CD4-positive, alpha-beta T cell treated with Interleukin-21 for 1 hour (primary cell): ENCODE measurements at places on chromosomes 5 and 9.

- peak; percentile 9 for DNase-seq
These were observed 53.9 kb downstream of the MEF2C start for GRCh38 chr5:88829054-88829453.

- no peak for DNase-seq
These were observed 24.6 kb downstream of the TJP2 start for GRCh38 chr9:69198521-69199220.

DNA sequence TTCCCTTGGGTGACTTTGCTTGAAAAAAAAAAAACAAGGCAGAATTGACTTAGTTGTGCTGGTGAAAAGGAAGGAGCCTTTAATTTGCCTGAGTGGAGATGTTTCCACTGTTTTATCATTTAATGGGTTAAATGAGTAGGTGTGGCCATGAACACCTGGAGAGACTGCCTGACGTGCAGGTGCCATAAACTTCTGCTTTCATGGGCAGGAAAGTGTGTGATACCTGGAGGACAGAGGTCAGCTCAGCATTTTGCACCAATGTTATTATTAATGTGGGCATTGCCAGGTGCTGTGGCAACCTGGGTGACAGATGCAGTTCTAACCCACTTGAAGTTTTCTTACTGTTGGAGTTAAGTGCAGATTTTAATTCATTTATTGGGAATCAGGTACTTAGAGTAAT lies 145.4 kb downstream of the CD180 start:
- DNase-seq = no peak

DNA sequence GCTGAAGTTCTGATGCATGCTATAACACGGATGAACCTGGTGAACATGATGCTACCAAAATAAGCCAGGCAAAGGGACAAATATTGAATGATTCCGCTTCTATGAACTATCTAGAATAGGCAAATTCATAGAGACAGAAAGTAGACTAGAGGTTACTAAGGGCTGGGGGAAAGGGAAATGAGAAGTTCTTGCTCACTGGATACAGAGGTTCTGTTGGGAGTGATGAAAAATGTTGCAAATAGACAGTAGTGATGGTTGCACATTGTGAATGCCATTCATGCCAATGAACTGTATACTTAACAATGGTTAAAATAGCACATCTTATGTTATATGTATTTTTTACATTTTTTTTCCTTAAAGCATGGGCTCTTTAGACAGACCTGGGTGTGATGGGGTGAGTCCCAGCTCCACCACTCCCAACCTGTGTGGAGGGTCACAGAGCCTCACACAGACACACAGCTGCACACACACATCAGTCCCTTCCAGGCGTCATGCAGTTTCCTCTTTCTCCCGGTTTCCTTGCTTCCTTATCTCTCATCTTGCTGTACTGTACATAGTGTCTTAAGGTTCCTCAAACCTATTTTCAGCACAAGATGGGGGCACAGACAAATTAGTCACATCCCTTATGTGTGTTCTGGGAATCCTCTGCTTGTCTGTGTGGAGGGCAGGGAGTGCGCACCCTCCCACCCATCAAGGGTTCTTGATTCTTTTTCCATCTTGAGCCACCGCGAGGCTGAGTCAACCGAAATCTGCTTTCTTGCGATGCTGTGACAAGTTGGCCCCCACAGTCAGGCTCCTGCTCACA lies 192.9 kb downstream of the CRB2 start:
- DNase-seq = no peak

DNA sequence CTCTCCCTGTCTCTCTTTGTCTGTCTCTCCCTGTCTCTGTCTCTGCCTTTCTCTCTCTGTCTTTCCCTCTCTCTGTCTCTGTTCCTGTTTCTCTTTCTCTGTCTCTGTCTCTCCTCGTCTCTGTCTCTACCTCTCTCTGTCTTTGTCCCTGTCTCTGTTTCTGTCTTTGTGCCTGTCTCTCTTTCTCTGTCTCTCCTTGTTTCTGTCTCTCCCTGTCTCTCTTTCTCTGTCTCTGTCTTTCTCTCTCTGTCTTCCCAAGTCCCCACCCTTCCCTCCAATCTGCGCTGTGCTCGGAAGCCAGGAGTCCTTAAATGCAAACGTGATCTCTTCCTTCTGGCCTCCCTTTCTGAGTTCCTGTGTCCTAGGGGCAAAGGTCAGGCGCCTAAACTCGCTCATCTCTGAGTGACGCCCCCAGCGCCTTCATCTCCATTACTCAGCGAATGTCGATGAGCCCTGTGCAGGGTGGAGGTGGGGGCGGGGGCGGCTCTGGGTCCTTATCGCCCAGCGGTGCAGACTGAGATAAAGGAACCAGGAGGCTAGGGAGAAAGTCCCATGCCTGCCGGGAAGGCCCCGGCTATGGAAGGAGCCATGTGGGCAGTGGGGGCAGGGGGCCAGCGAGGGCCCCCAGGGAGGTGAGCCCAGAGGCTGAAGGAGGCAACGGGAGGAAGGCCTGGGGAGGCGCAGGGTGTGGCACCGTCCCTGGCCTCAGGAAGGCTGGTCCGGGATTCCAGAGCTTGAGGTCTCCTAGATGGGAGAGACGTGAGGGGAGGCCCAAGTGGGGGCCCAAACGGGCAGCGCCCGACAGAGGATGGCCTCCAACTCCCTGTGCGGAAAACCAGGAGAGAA lies 1.5 kb upstream of the SLC6A19 start:
- no peak for DNase-seq

DNA sequence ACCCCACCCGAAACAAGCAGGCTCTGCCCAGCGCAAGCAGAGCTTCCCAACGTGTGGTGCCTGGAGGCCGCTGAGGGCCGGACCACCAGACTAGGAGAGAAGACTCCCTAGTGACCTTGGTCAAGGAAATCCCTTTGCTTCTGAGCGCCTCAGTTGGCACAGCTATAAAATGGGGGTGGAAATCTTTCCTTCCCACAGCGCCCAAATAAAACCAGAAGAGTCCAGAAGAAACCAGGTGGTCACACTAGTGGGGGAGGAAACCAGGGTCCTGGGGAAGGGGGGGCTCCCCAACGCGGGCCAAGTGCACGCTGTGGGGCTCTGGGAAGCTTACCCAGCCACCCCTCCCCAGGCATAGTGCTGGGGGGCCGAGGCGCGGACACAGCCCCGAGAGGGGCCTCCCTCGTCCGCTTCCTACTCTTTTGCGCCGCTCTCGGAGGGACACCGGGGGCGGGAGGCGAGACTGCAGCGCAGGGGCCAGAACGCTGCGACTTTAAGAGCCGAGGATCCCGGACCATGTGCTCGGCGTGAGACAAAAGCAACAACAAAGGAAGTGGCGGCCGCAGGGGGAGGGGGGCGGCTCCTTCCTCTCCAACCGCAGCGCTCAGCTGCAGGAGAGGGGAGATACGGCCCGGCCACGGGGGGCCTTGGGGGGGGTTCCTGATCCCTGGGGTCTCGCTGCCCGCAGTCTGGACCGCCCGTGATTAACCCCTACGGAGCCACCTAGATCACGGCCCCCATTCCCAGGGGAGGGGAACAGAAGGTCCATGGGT lies 885 bp downstream of the RNF44 start:
- peak; percentile 84 for DNase-seq

- DNase-seq = no peak
These were observed 293.4 kb upstream of the IRX1 start for GRCh38 chr5:3302228-3302627.

- DNase-seq = peak; percentile 52
These were observed 22.5 kb upstream of the JAKMIP2 start for GRCh38 chr5:147805030-147805454.

- no peak for DNase-seq
These were observed 447.8 kb downstream of the PDE4D start for GRCh38 chr5:59445741-59446140.

DNA sequence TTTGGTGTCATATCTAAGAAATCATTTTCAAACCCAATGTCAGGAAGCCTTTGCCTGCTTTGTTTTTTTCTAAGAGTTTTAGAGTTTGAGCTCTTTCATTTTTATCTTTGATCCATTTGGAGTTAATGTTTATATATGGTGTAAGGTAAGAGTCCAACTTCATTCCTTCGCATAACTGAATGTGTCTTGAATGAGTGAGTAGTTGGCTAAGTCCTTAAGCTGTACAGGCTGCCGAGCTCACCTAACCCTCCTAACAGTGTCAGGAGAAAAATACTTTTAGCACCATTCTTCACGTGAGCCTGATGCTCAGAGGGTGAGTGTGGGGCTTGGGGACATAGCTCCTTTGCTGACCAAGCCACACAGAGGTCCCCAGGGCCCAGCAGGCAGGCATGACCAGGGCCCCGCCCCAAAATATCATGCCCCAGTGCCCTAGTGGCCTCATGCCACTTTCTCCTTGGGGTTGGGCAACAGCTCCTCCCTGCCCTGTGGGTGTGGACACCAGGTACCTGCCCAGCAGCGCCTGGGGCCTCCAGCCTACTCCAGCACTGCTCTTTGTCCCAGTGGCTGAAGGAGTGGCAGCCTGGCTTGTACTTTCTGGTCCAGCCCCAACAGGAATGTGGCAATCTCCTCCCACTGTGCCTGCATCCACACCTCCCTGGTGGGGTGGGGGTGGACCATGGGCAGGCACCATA lies 17.2 kb downstream of the PPARGC1B start:
- DNase-seq = no peak

- DNase-seq = no peak
These were observed 703.5 kb upstream of the RGMB start for GRCh38 chr5:98069876-98070512.

- no peak for DNase-seq
These were observed 209.2 kb downstream of the DIRAS2 start for GRCh38 chr9:90433398-90433941.

DNA sequence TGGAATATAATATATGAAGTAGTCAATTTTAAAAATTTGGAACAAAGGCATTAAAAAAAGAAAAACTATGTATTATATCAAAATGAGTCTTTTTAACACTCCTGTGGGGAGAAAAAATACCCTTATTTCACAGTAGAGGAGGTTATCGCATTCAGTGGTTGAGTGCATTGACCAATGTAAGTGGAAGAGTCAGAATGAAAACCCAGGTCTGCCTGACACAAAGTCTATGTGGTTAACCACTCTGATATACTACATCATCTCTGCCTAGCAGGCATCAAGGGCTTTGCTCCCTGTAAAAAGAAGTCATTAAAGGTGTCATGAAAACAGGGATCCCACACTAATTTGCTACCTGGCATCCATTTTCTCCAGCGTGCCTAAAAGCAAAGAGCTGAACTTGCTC lies 417.2 kb upstream of the C9orf72 start:
- no peak for DNase-seq

DNA sequence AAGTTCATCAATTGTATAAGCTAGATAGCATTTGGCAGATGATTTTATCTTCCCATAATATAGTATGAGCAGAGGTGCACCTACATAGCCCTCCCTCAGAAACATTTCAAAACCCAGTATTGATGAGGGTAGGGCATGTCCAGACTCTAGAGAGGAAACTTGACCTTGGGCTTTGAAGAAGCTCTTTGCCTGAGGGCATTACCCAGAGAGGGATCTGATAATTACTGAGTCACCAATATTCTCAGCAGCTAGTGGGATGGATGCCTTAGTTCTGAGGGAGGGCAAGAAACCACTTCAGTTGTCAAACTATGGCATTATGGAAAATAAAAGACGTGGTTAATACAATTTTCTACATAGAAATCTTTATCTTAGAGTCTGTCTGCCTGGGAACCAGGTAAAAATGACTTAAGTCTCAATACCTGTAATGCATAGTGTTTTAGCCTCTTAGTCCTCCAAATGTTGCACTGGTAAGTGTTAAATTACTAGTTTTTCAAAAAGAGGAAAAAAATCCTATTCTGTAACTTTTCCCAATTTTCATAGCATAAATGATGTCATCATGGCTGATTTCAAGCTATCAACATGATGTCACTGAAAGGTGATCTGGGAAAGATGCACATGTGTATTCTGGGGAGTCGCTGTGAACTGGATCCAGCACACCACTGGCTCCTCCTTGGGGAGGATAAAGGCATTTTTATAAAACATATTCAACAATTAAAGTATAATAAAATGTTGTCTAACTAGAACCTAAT lies 809.0 kb downstream of the KCTD16 start:
- DNase-seq = no peak

GRCh38 chr5:125552486-125552885 lies 806.0 kb upstream of the ZNF608 start:
- DNase-seq = no peak

DNA sequence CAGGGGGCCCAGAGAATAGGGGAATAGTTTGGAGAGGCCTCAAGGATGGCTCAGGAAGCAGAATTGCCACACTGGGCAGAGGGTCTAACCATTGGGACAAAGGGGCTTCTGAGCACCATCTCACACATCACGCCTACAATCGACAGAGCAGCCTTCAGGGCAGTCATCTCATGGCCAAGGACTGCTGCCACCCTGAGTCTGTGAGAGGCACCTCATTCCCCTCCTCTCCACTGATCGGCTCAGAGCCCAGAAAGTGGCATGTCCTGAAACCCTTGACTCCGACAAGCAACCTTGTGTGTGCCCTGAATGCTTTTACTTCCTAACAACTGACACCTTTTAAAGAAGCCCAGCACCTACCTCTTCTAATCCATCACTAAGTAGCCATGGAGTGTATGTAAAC lies 128.9 kb upstream of the PTPN3 start:
- DNase-seq = no peak

GRCh38 chr5:4348423-4348822 lies 752.8 kb downstream of the IRX1 start:
- DNase-seq = no peak

DNA sequence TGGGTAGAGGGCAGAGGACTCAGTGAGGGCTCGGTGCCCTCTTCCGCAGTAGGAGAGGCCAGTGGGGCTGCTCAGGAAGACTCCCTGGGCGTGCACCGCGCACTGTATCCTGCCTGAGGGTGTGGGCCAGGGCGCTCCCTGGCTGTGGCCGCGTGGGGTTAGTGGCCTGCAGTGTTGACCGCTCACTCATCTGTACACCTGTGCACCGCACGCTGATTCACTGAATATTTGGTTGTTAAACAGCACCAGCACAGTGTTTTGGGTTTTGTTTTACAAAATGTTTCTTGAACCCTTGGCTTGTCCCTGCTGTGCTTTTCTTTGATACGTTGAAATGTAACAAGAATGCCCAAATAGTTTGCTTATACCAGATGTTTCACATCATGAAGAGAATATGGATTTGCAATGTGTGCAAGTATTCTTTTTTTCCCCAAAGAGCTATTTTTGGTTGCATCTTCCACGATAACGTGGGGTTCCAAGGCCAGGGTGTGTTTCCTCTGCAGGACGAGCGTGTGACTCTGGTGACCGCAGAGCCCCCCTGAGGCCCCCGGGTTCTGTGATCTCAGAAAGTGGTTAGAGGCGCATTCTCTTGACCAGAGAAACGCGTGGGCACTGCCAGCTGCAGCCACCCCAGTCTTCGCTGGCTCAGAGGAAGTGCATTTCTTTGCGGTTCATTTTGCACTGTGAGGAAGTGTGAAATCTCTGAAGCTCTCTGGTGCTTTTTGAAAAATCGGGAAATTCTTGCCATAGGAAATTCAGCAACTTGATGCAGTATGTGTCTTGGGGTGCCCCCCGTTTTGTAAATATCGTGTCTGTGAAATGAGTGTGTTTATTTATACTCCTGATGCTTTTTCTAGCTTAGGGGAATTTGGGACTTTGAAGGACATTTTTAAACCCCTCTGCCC lies 46.9 kb downstream of the AHRR start:
- DNase-seq = no peak

GRCh38 chr9:28707616-28708015 lies 1134.3 kb upstream of the C9orf72 start:
- no peak for DNase-seq

DNA sequence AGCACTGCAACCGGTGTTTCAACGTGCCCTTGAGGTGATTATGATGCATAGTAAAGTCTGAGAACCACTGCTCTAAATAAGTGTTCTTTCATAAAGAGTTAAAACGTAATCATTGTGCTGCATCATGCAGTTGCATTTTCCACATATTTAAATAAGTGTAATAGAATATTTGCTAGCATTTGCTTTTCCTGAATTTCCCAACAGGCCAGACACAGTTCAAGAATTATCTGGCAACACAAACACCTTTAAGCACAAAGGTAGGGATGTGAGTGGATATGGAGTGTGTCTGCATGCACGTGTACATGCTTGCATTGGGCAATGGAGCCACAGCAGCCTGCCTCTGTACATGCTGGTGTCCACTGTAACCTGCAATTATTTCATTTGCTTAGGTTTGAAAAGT lies 193.6 kb upstream of the PIK3R1 start:
- no peak for DNase-seq
